Immature natural killer cell (primary cell): ENCODE measurements at places on chromosomes 1 and 21.
A peak's percentile ranks its signal among the peaks of the same experiment; 100 is the strongest.

DNA sequence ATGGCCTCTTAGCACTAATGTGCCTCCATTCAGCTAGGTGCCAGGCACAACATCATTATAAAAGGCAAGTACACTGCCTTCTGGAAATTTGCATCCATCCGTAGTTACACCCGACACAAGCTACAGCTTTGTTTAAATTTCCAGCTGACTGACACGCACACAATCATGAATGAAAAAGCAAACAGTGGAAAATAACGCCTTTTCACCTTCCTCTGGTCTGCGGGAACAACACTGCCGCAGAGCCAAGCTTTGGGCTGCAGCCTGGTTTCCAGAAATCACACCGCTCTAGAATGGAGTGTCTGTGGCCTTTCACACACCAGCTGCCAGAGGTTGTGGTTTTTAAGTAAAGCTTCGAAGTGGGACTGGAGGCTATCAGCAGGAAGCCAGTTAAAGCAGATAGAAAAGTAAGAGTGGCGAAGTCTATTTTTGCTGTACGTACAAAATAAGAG is 142.8 kb upstream of the COA6 start:
- peak; percentile 65 for DNase-seq

- no peak for DNase-seq
Measured at GRCh38 chr1:200039849-200040474, 12.5 kb downstream of the NR5A2 start.

DNA sequence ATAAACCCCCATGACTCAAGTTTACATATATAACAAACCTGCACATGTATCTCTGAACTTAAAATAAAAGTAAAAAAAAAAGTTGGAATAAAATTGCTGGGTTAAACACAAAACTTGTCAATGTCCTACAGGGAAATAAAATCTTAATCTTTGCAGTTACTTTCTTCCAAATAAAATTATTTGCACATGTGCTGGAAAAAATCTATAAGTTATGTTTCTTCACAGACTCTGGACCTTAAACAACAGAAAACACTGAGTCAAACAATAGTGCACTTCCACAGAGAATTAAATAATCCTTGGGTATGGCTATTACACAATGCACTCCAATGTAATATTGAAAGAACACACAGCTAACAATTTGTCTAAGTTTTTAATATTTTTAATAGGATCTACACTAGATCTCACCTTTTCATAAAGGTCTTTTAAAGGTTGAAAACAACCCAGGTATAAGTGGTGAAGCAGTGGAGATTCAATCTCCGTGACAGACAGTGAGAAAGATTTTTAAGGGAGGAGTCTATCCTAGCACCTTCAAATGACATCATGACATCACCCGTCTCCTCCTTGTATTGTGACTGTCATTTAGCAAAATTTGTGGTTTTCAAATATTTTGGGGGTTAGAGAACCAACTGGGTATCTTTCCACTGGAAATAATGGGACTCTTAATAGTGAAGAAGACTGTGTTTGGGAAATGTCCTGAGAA is 25.2 kb upstream of the FGGY start:
- DNase-seq = no peak

- DNase-seq = no peak
Measured at GRCh38 chr21:33007747-33008146, 18.0 kb upstream of the OLIG2 start.

DNA sequence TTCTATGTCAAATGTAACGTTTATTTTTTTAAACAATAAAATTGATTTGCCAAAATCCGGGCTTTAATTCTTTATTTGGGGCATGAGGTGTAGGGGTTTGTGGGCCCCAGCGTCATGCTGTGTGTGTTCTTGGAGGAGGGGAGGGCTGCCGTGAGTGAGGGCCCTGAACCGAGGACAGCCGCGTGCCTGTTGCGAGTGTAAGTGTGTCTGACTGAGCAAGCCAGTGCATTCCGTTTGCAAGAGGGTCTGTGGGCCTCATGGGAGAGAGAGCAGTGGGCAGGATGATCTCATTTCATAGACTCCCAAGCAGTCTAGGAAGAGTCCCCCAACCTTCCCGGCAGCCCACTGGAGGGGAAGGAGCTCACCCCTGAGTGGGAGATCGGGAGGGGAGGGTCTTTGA is 21.4 kb upstream of the SPSB1 start:
- no peak for DNase-seq
